ENCODE measurements at places on chromosomes 6 and 20.

- no peak for DNase-seq
Observed at GRCh38 chr20:54250691-54251090, 42.8 kb downstream of the PFDN4 start.

- no peak for DNase-seq
Observed at GRCh38 chr6:144008120-144008811, at the start of gene PLAGL1. PLAGL1 (minus strand) TSS chr6:144008259; CDS start chr6:143948136, 60,123 bp downstream.

GRCh38 chr6:16948396-16948795 lies 153.5 kb upstream of the STMND1 start:
- no peak for DNase-seq

GRCh38 chr6:158409451-158409850 lies 97.2 kb downstream of the TULP4 start:
- no peak for DNase-seq

- DNase-seq: no peak
Observed at GRCh38 chr6:30350524-30350923, 5.6 kb downstream of the RPP21 start.

DNA sequence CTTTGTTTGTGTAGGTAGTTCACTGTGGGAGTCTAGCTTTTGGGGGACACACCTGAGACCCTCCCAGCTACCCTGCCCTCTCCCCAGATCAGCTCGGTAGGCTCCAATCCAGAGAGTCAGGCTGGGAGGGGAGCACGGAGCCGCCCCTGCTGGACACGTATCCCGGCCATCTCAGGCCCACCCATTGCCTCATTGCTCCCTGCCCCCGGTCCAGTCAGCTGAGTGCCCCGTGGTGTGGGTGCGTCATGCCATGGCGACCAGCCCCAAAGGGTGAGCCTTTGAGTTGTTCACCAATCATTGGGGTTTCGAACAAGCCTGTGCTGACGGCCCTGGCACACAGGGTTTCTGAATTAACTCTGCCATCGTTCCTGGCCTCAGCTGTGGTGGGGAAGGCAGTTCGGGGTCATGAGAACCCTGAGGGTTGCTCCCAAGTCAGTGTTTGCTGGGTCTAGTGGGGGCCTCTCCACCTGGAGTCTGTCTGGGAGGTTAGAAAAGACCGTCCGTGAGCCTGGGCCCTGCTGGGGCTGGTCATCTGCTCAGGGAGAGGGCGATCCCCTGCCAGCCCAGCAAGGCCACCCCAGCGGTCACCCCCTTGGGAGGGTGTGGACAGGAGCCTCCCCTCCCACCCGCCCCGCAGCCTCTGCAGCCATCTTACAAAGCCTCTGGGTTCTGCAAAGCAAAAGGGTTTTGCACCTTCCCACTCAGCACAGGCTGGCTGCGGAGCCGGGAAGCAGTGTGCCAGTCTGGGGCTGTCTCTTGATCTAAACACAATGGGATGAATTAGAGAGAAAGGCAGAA lies 34.5 kb downstream of the NTSR1 start:
- no peak for DNase-seq

GRCh38 chr6:124524491-124525200 lies 437.6 kb upstream of the RNF217 start:
- no peak for DNase-seq

- DNase-seq: no peak
Observed at GRCh38 chr20:25224941-25225340, 22.9 kb upstream of the PYGB start.

DNA sequence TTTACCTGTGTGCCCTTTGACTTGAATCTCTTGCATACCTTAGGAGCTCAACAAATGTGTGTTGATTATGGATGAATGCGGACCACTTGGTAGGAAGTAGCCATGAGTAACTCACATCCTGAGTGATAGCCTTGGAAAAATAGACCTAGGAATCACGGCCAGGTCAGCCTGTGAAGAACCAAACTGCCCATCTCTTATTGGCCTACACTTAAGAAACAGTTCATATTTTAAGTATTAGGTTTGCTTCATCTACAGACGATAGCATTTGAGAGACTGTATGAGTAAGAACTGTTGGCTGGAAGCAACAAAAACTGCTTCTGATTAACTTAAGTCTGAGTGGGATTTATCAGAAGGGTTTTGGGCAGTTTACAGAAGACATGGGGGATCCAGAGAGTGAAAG lies 320.1 kb upstream of the PRND start:
- no peak for DNase-seq

DNA sequence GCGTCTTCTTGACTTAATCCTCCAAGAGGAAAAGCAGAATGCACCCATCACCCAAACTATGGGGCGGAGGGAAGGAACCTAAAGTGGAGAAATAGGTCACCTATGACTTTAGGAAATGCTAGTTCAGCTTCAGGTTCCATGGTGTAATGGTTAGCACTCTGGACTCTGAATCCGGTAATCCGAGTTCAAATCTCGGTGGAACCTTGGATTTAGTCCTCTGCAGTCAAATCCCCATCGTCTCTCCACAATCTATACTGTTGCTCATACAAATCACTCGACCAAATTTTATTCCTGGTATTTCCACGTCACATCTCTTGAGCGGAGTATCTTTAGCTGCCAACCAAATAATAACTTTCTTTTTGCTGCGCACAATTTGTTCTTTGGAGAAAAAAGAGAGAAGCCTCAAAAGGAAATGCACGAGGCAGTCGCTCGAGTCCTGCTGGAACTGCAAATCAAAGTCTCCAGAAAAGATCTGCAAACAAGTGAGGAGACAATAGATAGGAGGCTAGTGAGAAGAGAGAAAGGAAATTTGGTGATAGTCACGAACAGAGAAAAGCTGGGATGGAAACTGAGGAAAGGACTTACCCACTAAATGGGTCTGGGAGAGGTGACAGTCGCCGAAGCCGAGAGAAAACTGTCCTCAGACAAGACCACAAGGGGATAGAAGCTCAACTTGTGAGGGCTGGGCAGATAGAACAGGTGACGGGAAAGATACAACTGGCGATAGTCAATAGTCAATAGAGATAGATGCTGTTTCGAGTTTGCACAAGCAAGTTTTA lies 16.6 kb downstream of the POM121L2 start:
- DNase-seq: no peak

- no peak for DNase-seq
Observed at GRCh38 chr6:119343167-119343566, 6.4 kb downstream of the MAN1A1 start.

DNA sequence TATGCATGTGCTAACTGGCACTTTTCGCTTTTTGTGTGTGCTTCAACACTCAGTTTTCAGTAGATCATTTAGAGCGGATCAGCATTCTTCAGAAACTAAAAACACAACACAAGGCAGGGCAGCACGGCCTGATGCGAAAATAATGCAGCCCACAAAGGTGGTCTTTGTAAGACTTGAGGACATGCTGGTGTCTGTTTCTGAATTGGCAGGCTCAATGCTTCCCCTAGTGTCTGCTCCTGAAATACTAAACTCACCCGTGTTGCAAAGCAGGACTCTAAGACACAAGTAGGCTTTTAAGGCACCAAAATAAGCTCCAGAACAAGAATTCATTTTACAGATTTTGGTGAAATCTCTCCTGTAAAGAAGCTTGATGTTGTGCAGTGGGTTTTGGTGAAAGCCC lies 676.5 kb downstream of the TENT5A start:
- no peak for DNase-seq

DNA sequence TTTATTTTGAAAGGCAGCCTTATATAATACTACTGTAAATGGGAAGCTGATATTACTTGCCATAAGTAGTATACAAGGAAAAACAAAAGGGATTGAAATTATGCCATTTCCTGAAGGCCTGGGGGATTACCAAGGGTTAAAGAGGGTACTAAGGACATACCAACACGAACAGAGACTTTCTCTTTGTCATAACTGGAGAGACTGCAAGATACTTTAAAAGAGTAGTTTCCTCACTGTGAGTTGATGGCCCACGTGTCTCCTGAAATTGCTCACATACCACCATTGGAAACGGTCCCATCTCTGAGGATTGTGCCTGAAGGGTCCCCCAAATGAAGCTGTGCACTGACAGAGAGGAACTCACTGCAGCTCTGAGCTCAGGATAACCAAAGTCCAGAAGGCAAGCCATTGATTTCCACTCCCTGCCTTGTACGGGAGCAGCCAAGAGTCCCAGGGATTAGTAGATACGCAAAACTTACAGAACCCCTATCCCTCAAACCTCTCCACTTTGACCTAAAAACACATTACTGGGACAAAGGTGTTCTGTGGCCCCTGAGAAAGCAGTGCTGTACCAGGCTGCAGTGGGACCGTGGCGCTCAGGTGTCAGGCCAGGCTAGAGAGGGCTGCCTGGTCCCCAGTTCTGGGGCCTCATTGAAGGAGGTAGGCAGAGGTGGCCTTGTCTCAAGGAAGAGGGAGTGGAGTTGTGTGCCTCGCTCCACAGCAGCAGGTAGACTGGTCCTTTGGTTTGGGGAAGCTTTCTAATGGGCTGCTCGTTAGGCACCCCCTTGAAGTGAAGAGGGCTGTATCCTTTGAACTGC lies 15.2 kb downstream of the PSMG4 start:
- no peak for DNase-seq
